ENCODE measurements at places on chromosomes 3 and 15.

DNA sequence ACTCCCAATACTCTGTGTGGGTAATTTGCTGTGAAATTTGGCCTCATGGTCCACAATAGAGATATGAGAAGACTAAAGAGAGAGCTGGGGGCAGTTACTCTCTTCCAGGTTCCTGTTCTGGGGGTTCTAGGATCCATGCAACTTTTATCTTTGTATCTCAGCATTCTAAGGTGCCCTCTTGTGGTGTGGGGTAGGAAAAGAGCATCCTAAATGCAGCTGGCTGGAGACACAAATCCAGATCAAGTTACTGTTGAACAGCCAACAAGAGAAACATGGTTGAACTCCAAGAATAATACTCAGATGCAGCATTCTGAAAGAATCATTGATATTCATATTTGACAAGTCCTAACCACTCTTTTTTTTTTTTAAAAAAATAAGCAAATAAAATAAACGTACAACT is 238.2 kb downstream of the GREM1 start:
- DNase-seq, result no peak

- DNase-seq, result no peak
Measured at GRCh38 chr15:49809894-49810609, 189.2 kb downstream of the DTWD1 start.

DNA sequence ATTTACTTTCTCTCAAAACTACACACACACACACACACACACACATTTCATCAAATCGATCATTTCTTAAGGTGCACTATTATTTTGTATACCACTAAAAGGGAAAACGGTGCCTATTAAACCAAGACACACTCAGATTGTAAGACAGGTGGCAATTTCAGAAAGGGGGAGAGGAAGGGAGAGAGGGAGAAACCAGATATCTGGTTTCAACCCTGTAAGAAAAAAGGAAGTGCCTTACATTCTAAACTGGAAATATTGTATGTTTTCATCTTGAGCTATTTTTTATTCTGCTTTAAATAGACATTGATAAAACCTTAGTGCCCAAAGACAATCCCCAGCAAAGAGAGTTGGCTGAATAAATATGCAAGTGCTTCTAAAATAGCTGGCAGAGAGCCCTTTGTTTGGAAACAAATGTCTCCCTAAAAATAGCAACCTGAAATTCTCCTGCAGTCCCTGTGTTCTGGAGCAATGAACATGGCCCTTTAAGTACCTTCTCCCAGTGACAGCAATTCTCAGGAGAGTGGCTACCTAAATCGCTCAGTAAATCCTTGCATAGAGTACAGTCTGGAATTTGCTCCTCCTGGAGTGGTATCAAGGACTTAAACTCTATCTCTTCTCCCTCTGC is 85.7 kb downstream of the RARB start:
- DNase-seq, result no peak

GRCh38 chr15:85024509-85025336 is 43.1 kb downstream of the PDE8A start:
- no peak for DNase-seq

DNA sequence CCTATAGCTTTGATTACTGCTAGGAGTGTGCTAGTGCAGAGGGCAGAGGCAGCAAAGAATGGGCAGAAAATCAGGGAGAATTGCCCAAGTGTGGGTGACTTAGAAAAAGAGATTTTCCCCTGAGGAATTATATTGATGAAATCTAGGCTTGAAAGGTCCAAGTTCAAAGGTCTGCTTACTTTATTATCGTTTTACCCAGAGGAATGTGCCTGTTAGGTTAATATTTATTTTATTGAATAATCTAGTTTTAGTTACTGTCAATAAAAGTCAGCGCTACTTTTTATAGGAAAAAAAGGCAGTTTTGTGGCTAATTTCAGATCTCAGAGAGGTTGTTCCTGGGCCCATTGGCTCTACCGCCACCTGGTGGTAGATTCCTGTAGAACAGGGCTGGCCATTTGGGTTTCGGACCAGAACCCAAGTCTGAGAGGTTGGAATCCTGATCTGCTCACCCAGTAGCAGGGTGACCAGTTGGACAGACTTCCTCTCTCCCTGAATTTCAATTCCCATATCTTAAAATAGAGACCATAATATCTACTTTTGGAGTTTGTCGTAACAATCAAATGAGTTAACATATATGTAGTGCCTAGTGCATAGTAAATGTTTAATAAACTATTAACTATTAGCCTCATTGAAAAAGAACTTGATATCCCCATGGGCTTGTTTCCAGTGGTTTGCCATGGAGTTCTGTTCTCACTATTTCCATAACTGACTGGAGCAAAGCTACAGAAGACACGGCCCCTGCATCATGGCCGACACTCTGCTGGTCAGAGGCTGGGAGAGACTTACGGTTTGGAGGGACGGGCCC is 62.7 kb upstream of the ZNF148 start:
- peak; percentile 40 for DNase-seq

DNA sequence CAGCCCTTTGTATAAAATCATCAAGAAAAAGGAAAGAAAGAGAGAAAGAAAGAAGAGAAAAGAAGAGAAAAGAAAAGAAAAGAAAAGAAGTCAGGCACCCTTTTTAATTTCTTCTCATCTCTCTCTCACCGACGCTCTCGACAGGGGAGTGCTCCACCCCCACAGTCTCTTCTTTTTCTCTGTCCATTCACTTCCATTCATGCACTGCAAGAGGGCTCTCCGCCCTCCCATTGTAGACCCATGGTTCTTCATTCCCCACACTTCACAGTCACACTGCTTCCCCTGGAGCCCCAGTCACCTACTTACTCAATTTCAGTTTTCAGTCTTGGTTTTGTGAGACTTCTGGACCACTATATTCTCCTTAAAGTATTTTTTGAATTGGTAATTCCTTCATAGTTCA is 254.7 kb downstream of the SOX2 start:
- DNase-seq, result no peak

- no peak for DNase-seq
Measured at GRCh38 chr3:173396191-173397041, 1.1 kb upstream of the NLGN1 start.

GRCh38 chr3:16137044-16137443 is 37.4 kb upstream of the GALNT15 start:
- DNase-seq, result no peak

- DNase-seq, result no peak
Measured at GRCh38 chr3:46236294-46237054, 5.8 kb upstream of the CCR3 start.

GRCh38 chr15:58732625-58733363 is 16.7 kb downstream of the ADAM10 start:
- no peak for DNase-seq

- DNase-seq, result no peak
Measured at GRCh38 chr3:111571282-111571681, 23.9 kb downstream of the ZBED2 start.

DNA sequence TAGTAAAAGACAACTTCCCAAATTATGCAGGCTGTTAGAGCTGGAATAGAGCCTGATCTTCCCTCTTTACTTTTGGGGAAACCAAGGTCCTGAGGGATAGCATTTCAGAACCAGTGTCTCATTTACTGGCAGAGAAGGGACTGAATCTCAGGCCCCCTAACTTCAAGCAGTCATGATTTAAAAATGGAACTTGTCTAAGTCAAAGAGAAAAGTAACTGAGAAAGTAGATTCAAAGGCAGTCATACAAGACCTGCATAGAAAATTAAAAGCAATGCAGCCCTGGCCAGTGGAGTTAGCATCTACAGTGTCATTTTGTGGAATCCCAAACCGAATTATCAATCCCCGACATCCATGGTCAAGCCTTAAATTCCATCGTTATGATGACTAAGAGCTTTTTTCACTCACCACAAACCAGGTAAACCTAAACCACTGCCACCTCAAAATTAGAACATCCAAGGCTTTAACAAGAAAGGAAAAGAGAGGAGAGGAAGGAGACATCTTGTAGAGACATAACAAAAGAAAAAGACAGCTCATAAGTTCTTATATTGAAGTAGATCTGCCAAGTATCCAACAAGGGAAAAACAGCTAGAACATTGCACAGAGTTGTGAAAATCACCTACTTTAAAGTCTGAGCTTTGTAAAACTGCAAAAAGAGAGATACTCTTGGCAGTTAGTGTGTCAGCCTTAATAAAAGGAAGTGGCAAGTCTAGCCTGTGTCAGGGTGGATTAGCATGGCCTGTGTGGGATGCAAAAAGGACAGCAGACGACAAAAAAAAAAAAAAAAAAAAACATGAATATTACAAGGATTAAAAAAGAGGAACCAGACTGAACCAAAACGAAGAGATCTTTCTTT is 54.1 kb upstream of the CCR2 start:
- DNase-seq, result no peak

DNA sequence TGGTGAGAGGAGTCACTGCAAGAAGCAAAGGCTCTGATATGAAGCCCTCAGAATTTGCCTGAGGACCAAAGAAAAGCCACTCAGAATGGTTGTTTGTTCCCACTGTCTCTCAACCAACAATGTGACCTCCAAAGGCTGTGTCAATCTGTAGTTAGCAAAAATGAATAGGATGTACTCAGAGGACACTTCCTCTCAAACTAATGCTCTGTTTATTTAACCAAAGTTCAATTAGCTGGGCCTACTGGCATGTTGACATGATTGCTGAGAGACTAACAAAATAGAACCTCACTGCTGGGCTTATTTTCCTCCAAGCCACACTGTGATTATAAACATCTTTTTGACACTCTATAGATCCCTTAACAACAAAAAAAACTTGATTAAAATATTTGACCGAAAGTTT is 522.5 kb downstream of the OCA2 start:
- DNase-seq, result no peak

GRCh38 chr3:190261015-190261414 is 61.2 kb downstream of the CLDN1 start:
- DNase-seq, result no peak

GRCh38 chr3:141386611-141387111 is 18.4 kb downstream of the ZBTB38 start:
- DNase-seq, result no peak

GRCh38 chr3:72152551-72153476 is 367.9 kb upstream of the PROK2 start:
- DNase-seq, result no peak

DNA sequence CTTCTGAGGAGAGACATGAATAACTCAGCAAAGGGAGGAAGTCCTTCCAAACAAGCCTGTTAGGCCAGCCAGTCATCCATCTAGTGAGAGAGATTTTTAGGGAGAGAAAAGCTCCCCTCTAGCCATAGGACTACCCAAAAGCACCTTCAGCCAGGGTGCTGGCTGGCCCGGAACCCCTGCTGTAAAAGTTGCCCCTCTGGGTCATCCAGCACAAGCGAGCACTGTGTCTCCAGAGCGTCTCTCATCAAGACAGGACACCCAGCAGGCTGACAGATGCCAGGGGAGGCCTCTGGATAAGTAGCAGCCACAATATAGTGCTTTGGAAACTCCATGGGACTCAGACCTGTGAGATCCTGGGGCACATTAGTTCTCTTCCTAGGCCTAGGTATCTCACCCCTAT is 24.5 kb downstream of the ANXA2 start:
- DNase-seq, result no peak

- no peak for DNase-seq
Measured at GRCh38 chr15:71251584-71252043, 136.3 kb downstream of the THSD4 start.

GRCh38 chr15:69414701-69415167 is 585 bp downstream of the KIF23 start:
- no peak for DNase-seq

DNA sequence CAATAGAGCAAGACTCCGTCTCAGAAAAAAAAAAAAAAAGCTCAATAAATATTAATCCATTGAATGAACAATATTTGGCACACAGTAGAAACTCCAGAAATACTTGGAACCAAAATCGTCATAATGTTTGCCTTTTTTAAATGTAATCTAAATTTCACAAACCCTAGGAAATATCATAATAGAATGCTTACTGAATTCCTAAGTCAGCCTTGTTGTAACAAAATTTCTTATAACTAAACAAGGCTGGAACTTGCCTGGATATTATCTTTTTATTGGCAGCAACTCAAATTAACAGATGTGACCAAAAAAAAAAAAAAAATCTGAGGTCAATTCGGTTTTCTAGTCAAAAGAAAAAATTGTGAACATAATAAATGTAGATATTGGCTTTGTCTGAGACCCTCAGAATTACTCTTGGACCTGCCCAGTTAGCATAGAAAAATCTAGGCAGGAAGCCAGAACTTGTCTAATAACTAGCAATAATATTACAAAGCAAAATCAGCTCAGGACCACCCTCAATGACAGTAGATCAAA is 33.3 kb downstream of the GABPB1 start:
- DNase-seq, result no peak

- DNase-seq, result no peak
Measured at GRCh38 chr3:74550686-74551085, 63.8 kb downstream of the CNTN3 start.

GRCh38 chr3:46162975-46163555 is 45.0 kb downstream of the CCR1 start:
- DNase-seq, result no peak

DNA sequence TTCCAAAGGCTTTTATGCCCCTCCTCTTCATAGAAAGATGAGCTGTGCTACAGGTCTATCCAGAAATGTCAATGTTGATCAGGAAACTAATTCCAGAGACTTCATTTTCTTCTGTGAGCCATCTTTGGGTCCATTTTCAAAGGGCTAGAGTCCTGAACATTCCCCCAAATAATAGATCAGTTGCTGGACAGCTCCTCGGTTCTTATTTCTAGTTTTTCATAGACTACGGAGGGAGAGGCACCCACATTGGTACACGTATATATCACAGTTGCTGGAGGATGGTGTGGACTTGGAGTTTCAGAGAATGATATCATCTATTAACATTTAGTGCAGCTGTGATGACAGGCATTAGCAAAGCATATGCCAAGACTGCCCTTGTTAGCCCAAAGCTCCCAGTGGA is 59.1 kb downstream of the AGBL1 start:
- DNase-seq, result no peak

DNA sequence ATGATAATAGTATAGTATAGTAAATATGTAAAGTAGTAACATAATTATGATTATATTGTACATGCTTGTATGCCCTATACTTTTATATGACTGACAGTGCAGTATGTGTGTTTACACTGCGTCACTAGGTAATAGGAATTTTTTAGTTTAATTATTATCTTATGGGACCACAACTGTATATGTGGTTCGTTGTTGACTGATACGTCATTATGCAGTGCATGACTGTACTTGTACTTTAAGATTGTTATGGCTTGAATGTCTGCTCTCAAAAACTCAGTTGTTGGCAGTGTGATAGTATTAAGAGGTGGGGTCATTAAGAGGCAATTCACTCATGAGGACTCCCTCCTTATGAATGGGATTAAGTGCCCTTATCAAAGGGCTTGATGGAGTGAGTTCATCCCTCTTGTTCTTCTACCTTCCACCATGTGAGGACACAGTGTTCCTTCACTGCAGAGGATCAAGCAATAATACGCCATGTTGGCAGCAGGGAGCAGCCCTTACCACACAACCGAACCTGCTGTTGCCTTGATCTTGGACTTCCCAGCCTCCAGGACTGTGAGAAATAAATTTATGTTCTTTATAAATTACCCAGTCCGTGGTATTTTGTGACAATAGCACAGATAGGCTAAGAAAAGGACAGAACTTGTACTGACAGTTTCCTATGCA is 152.2 kb downstream of the NEK11 start:
- no peak for DNase-seq

DNA sequence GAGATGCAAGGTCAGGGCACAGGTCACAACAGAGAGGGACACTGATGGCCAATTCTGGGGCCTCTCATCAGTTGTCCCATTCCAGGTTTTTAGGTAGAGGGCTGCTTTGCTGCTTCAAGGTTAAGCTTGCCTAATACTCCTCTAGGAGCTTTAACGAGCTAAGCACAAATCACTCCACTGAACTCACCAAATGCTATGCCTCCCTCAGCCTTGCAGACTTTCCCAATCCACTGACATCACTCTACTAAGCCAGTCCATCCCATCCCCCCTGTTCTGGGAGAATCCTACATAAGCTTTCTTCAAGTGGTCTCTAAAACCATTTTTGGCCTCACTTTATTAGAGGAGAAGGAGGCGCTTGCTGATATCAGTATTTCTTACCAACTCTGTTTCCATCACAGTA is 24.8 kb upstream of the PDCD6IP start:
- DNase-seq, result no peak
